ENCODE measurements at places on chromosomes 7 and 10. TPM values are rescaled to one million over a fixed set of nuclear protein-coding genes. Genes with fewer than 3 reads are reported as not detected.
A peak's percentile ranks its signal among the peaks of the same experiment; 100 is the strongest.

The CDHR1 gene
- total RNA-seq = not detected

- DNase-seq = no peak
Observed at GRCh38 chr10:101073631-101074030, 11.8 kb downstream of the KAZALD1 start.

GRCh38 chr7:96596120-96596826 is 113.4 kb downstream of the SEM1 start:
- DNase-seq = peak; percentile 50

GRCh38 chr7:69768986-69769595 is 170.8 kb downstream of the AUTS2 start:
- no peak for DNase-seq

GRCh38 chr10:81031774-81032173 is 494.1 kb downstream of the SH2D4B start:
- DNase-seq = no peak

DNA sequence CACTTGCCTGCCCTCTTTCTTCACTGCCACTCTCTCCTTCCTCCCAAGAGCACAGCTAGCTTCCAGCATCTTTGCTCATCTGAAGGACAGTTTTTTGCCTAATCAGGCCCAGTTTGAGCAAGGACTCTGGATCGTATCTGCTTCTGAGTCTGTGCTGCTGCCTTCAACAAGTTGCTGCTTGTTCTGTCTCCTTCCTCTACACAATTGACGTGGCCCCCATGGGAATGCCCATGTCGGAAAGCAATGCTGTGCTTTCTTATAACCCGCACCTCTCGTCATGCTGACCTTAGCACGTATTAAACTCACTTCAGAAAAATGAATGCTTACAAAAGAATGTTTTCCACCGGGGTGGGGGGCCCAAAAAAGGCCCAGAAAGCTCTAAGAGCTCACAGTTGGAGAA is 324.7 kb upstream of the C7orf33 start:
- DNase-seq = no peak

All from stomach (tissue), 19 donors.